ENCODE measurements at places on chromosomes 1 and 21.

GRCh38 chr1:23527366-23527765 lies 3.7 kb downstream of the E2F2 start:
- peak; percentile 44 for DNase-seq

GRCh38 chr1:76715474-76715873 lies 151.8 kb upstream of the ST6GALNAC5 start:
- DNase-seq, result no peak

DNA sequence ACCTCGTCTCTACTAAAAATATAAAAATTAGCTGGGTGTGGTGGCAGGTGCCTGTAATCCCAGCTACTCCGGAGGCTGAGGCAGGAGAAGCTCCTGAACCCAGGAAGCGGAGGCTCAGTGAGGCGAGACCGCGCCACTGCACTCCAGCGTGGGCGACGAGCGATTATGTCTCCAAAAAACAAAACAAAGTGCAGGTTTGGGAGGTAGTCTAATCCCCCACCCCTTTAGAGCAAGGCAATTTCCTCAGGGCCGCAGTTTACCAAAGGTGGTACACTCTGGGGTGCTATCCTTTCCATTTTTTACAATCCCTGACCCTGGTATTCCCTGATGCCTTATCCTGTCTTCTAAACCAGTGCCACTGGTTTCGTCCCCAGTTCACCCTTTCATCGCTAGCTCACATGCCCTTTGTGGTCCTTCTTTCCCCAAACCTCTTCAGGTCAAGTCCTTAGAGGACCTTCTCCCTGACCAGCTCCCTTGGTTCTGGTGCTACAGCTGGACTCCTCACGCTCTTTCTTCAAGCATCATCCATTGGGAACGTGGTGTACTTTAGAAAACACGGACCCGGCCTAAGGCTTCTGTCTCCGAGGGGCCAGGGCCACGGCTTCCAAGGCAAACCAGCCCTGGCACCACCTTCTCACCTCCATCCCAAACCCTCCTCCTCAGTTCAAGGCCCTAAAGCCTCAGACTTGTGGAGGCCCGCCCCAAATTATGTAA lies 873 bp downstream of the IFT25 start:
- DNase-seq, result no peak

- no peak for DNase-seq
Measured at GRCh38 chr1:243394066-243394465, 138.2 kb downstream of the SDCCAG8 start.

- DNase-seq, result no peak
Measured at GRCh38 chr21:38490411-38491020, 7.8 kb downstream of the ERG start.
